ENCODE measurements at places on chromosomes 7 and 10.

DNA sequence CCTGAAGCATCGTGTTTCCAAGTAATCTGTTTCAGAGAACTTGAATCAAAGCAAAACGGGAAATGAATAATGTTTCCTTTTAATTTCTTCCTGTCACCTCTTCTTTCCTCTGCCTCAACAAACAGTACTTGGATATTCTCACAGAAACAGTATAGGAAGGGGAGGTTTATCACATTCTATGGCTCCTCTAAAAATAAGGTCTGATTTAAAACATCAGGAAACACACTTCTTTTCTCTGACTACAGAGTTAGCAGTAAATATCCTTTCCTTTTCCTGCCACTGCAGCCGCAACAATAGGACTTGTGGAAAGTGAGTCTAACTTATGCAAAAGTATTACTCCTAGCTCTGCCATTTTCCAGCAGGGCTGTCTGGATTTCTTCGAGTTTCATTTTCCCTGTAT is 62.3 kb downstream of the CH25H start:
- H3K4me3 ChIP-seq: no peak overlapping the region
- DNase-seq: no peak
- no peaks in the 10 kb centered on the region for H3K27me3 ChIP-seq
- no peaks in the 10 kb centered on the region for H3K4me1 ChIP-seq

DNA sequence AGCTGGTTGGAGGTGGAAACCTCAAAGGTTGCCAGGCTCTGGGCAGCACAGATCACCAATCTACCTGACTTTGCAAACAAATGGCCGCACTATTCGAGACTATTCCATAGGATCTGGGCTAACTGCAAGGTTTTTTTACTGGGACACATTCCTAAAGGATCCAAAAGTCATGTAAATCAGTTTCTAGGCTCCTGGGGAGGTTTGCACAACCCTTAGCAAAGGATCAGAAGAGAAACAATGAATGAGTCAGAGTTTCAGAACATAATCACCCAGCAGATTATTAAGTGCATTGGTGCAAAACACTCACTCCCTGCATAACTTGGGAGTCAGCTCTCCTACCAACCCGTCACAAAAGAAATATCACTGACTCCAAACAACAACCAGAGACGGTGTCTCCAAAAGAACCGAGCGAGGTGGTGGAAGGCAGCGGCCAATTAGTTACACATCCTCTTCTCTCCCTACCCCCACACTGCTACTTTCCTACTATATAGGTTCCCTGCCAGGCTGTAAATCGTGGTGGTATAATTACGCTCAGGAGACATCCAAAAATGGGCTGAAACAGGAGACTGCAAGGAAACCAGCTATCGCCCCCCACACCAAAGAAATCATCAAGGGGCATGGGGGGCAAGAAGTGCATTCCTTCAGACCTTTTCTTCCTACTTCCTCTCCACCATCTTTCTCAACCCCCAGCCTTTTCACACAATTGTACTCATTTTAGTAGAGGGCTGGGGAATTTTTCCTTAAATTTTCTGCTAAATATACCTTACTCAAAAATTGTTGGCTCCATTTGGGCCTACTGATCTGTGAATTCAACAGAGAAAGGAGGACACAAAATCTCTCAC is 3.2 kb downstream of the UBE2H start:
- peak overlapping the region; percentile 99 for H3K27ac ChIP-seq
- DNase-seq: no peak
- H3K27me3 ChIP-seq: no peaks in the 10 kb centered on the region
- H3K4me1 ChIP-seq: no peaks in the 10 kb centered on the region
- H3K4me3 ChIP-seq: peak overlapping the region; percentile 95
- no peaks in the 10 kb centered on the region for H3K36me3 ChIP-seq

- H3K27ac ChIP-seq: no peak overlapping the region
- H3K4me3 ChIP-seq: no peak overlapping the region
- no peak for DNase-seq
- H3K4me1 ChIP-seq: peaks cover 3% of the 10 kb centered on the region
Observed at GRCh38 chr7:64098-64915, 128.1 kb upstream of the FAM20C start.

GRCh38 chr7:40760987-40761386 is 626.2 kb downstream of the SUGCT start:
- no peaks in the 10 kb centered on the region for H3K36me3 ChIP-seq
- H3K4me3 ChIP-seq: no peak overlapping the region
- H3K27ac ChIP-seq: no peak overlapping the region
- DNase-seq: no peak

- H3K4me3 ChIP-seq: no peak overlapping the region
- H3K4me1 ChIP-seq: no peaks in the 10 kb centered on the region
- H3K27ac ChIP-seq: no peak overlapping the region
- DNase-seq: no peak
- no peaks in the 10 kb centered on the region for H3K36me3 ChIP-seq
Observed at GRCh38 chr7:138746073-138746472, 44.9 kb upstream of the SVOPL start.

GRCh38 chr10:20887706-20888555 is 9.2 kb downstream of the NEBL start:
- no peaks in the 10 kb centered on the region for H3K4me1 ChIP-seq
- DNase-seq: no peak
- H3K27me3 ChIP-seq: no peaks in the 10 kb centered on the region
- H3K36me3 ChIP-seq: no peaks in the 10 kb centered on the region

GRCh38 chr10:97497572-97498075 is 598 bp downstream of the MMS19 start:
- H3K4me3 ChIP-seq: peak overlapping the region; percentile 84
- no peaks in the 10 kb centered on the region for H3K4me1 ChIP-seq
- peak overlapping the region; percentile 93 for H3K27ac ChIP-seq
- no peaks in the 10 kb centered on the region for H3K36me3 ChIP-seq
- H3K27me3 ChIP-seq: no peaks in the 10 kb centered on the region

Data from breast epithelium (tissue), 4 donors.